ENCODE measurements at places on chromosomes 6 and 20.

- no peak for DNase-seq
These were observed 13.8 kb upstream of the PCK1 start for GRCh38 chr20:57546956-57547649.

DNA sequence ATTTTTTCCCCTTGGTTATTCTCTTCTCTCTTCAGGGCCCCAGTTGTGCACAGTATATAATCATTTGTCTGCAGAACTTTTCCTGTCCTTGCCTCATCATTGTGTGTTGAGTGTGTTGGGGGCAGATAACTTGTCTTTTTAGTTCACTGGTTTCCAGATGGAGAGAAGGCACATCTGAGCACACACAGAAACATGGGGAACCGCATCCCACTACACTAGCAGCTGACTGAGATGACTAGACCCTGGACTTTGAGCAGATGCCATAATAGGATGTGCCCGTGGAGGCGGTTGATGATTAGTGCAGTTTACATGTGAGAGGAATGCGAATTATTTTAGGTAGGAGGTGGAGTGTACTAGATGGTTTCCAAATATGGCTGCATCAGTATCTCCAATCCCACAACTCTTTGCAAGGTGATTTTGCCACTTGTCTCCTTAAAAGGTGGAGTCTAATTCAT is 26.5 kb upstream of the SH3BGRL2 start:
- DNase-seq, result no peak

DNA sequence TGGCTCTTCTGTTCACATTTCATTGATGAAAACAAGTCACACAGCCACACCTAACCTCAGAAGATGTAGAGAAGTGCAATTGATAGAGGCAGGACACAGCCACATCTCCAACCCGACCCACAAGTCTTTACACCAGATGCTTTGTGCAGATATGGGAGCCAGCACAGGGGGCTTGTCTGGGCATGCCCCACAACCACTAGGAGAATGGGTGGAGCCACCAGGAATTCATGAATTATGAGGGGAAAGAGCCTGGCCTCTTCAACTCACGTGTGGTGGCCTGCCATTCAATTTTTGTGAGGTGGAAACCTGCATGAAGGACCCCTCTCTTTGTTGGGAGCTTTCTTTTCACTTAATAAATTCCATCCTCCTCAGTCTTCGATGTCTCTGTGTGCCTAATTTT is 79.1 kb downstream of the OGFRL1 start:
- DNase-seq, result no peak

GRCh38 chr6:9659848-9660247 is 755.0 kb downstream of the TFAP2A start:
- DNase-seq, result no peak

DNA sequence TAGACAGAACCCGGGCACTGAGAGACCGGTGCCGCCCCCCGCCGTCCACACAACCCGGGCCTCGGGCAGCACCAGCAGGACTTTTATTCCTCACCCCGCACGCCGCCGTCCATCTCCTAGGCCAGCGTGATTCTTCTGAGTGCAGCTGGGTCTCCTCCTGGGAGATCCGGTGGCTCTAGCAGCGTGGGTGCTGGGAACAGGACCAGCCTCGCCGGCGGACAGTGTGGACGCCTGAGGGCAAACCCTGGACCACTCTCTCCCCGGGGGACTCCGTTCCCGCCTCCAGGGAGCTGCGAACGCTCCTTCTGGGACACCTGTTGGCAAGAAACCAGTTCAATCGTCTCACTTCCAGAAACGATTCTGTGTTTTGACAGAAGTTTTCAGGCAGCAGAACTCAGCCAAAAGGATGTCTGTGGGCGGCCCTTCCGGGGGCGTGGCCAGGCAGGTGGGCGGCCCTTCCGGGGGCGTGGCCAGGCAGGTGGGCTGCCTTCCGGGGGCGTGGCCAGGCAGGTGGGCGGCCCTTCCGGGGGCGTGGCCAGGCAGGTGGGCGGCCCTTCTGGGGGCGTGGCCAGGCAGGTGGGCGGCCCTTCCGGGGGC is 130.7 kb downstream of the DLL1 start:
- DNase-seq, result no peak

- no peak for DNase-seq
These were observed 57.6 kb downstream of the NRSN1 start for GRCh38 chr6:24183584-24183983.

DNA sequence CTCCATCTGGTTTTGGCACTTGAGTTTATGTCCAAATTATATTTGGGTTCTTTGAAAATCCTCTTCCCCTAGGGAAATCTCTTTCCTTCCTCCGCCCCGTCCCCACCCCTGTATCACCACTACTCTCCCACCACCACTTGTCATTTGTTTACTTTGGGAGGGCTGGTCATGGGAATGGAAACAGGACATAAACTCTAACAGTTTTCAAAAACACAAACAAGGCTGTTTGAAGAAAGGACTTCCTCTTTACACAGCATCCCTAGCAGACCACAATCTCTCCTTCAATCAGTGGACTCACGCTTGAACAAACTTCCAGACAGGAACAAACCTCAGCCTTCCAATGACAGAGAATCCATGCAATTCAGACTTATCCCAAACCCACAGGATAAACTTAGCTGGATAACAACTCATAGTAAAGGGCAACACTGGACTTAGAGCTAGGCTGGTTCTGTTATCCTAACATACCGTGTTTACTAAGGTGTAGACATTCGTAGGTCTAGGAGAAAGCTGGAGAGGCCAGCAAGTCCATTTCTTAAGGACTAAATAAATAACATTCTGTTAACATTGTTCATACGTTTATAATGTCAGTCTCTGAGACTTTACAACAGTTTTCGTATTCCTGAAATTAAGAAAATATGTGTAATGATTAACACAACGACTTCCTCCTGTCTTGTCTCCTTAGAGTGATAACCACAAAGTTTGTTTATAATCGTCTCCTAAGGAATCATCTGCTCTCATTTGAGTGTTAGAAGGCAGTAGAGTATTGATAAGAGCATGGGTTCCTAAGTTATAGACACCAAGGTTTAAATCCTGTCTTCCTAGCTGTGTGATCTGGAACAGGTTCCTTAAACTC is 44.1 kb upstream of the CTAGE9 start:
- no peak for DNase-seq

- DNase-seq, result no peak
These were observed 417.3 kb upstream of the NOX3 start for GRCh38 chr6:155872961-155873360.

- DNase-seq, result no peak
These were observed 16.4 kb upstream of the UQCC2 start for GRCh38 chr6:33727932-33728331.

- DNase-seq, result no peak
These were observed 151.4 kb downstream of the INSM1 start for GRCh38 chr20:20519269-20519668.

DNA sequence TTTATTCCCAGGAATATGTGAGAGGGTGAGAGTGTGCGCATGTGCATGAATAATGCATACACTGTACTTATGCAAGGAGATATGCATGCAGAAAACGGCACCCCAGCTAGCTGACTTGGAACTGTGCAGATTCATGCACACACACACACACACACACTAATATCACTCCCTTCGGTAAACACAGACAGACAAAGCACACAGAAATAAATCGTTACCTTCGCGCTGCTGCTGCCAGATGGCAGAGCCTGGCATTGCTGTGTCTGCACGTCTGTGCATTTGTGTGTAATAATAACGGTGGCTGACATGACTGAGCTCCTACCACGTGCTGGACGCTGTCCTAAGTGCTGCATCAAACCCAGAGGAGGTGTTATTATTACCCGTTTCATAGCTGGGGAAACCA is 36.8 kb downstream of the PREX1 start:
- DNase-seq, result no peak

DNA sequence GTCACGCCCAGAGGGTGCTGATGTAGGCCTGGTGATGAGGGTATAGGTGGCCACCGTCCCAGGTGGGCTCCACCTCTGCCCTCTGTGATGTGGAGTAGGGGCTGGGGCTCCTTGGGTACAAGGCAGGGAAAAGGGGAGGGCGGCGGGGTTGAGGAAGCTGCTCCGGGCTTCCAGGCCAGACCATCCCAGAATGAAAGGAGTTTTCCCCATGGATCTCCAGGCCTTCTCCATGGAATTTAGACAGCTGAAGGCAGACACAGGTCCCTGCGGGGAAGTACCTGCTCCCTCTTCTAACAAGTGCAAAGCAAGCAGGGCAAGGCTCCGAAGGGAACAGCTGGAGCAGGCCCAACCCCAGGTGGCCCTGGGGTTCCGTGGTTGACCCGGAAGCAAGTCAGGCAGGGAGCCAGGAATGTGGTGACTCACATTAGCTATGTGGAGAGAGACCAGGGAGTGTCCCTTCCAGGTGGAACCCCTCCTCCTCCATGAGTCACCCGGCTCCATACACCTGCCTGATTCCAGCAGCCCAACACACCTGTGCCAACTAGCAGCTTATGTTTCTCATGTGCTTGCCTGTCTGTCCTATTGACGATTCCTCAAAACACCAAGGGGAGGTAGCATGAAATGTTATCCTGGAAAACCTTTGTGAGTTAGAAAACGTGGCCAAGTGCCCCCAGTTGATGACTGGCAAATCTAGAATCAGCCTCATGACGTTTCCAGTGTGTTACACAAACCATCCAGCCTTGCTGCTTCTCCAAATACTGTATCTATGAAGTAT is 59.7 kb upstream of the SNX9 start:
- no peak for DNase-seq

GRCh38 chr6:64429926-64430325 is 794.3 kb downstream of the PHF3 start:
- no peak for DNase-seq

- no peak for DNase-seq
These were observed 157.4 kb downstream of the HACE1 start for GRCh38 chr6:104702126-104702841.

- no peak for DNase-seq
These were observed 129.7 kb upstream of the PHACTR1 start for GRCh38 chr6:12586721-12587480.

DNA sequence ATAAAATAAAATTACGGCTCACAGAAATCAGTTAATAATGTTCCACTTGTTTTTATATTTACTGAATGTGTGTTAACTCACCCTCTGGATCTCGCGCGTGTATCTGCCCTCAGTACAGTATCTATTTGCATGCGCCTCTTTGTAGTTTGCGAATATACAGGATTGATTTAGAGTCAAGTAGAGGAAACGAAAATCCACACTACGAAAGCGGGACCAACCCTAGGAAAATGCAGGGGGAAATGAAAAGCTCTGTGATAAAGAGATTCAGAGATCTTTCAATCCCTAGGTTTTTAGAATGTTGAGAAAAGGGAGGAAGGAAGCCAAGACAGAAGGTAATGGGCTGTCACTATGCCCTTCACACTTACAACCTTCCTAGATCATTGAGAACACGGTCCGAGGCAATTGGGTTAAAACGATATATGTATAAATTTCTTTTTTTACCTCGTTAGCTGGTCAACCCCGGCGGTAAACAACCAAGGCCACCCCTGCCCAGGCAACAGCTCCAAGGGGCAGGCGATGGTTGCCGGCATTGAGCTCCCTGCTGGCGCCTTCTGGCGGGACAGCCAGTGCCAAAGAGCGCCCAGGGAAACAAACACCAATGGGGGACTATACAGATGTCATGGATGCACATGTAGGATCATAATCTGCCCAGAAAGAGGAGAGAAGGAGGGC is 792 bp upstream of the FUT9 start:
- no peak for DNase-seq

DNA sequence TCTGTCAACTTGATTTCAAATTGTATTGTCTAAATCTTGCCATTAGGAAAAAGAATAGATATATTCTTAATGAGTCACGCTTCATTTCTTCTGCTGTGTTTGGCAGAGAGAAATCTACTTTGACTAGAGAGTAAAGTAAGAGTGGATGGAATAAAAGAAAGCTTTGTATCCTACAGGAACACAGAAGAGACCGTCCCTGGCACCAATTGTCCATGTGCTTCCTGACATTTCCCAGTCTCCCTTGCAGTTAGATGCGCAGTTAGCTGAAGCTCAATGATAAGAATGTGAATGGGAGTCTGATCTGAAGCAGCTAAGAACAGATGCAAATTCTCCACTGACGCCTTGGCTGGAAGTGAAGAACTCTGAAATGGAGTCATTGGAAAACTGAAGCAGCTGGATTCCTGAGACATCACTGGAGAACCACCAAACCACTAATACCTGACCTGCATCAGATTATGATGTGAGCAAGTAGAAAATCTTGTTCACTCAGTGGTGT is 528.2 kb upstream of the MARCKS start:
- DNase-seq, result no peak
